AG09319 (cell line): ENCODE measurements at places on chromosomes 7 and 10.

DNA sequence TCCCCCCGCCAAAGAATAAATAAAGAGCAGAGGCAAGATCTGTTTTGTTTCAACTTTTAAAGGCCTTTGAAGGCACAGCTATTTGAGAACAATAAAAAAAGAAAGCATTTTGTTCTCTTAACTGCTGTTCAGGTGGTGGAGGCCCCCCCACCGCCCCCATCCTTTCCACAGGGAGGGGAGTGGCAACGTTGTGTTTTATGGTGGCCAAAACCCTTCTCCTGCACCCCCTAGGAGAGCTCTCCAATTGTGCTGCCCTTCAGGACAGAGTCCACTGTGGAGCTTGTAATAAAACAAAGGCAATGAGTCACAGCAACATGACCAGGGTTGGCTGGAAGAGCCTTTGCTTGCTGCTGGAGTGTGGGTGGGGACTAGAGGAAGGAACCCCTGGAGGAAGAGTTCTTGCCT, 987.9 kb downstream of the KCNMA1 start:
- peak; percentile 67 for DNase-seq

- DNase-seq = no peak
Observed at GRCh38 chr10:53664282-53665019, 891.9 kb upstream of the MBL2 start.

DNA sequence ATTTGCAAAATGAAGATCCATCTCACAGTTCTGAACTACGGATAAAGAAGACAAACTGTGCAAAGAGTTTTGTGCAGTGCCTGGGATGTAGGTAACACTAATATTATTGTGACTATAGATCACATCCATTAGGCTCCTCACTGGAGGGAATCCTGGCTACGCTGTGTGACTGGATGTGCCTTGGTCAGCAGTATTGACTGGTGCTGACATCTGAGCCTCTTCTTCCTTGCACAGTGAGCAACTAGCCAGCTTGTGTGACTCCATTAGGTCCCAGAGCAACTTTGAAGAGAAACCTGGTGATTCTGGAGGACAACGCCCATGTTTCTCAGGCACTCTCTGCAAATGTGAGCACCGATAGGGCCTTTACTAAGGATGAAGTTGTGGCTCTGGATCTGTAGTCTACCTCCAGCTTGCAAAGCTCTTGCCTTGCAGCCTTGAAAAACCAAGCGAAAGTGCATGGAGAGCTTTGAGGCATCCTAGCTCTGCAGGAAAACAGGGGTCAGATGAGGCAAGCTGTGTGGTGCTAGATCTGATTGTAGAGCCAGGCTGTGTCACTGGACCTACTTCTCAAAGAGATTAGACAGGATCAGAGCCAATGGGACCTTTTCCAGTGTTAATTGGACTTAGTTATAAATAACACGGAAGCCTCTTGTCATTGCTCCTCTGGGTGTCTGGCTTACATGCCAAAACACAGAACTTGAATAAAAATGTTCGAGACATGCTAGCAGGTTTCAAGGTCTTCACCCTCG, 303.6 kb upstream of the LYZL1 start:
- no peak for DNase-seq

DNA sequence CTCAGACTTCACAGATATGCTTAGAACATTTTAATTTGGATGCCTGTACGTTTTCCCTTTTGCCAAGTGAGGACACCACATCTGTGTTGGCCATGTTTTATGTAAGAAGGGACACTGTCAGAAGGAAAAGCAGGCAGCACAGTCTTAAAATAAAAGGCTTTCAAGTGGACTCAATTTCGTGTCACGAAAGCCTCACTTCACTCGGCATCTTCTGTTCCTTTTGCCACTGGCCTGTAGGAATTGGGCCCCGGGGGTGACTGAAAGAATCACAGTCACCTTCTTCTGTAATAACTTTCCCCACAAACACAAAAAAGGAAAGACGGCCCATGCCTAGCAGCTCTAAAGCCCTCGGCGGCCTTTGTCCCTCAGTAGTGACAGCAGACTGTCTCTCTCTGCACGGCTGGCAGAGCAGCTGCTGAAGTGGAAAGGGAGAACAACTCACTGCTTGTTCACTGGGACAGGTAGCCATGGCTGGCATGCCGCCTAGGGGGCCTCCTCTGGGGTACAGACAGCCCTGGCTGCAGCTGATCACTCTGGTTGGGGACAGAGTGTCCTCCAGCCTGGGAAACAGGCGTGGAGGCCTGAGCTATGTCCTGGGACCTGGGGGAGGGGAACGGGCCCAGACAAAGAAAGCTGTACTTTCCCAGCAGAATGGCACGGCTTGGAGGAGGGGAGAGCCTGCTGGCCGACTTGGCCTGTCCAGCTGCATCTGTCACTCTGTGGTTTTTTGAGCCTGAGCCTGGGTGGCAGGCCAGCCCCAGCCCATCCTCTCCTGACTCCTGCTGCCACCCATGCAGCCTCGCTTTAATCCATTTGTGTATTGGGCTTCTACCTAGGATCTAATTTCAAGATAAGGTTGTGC, 4.4 kb downstream of the RASSF4 start:
- DNase-seq = no peak

DNA sequence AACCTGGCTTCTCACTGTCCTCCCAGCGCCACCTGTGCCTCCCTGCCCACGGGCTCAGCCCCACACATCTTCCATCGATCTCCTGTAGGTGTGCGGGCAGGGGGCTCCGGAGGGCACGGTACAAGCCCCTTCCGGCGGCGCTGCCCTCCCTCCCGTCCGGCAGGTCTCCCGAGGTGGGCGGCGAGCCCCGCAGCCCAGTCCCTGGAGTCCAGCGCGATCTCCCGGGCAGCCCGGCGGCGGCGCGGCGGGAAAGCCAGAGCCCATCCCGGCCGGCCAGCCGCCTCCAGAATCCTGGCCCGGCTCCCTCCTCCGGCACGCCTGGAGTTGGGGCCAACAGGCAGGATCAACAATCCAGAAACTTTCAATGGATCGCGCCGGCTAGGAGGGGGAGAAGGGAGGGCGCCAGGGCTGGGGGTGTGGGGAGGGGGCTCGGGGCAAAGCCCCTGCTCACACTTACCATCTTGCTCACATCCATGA, 100.1 kb downstream of the HIP1 start:
- no peak for DNase-seq

GRCh38 chr7:44132039-44132438, 8.7 kb upstream of the POLD2 start:
- DNase-seq = no peak

- DNase-seq = no peak
Observed at GRCh38 chr10:105284476-105285215, 643.6 kb downstream of the SORCS3 start.

- DNase-seq = no peak
Observed at GRCh38 chr10:8375137-8375536, 320.6 kb downstream of the GATA3 start.

DNA sequence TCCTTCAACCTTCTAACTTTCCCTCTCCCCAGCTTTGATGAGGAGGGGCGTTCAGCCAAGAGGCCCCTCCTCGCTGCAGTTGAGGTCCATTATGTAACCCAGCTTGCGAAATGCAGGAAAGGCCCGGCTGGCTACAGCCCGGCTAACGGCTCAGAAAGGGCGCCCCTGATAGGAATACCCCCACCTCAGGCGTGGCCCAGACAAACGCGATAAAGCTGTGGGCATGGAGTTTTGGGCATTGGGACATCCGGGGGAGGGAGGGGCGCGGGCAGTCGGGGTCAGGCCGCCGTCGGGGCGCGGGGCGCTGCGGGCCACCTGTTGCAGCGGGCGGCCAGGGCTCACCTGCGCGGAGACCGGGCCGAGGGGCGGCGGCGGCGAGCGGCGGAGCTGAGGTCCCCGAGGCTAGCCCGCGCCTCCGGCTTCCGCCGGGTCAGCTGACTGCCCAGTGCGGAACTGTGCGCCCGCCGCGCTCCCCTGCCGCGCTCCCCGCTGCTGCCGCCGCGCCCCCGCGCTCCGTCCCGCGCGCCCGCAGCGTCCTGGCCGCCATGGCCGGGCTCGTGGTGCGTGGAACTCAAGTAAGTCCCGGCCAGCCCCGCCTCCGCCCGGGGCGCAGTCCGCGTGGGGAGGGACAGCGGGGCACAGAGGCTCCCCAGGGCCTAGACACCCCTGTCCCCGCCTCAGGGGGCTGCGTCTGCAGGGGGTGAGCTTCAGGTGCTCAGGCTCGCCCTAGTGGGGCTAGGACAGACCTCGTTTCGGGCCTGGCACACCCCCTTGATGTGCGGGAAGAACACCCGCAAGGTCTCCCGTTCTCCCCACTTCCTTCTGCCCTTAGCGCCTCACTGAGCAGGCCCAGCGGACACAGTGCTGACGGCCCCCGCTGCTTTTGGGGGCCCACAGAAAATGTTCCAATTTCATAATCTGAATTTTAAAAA, at the start of gene LRMDA:
Gene LRMDA (plus strand): TSS at position 445 of the 932 bp plus-strand sequence.
- no peak for DNase-seq

- DNase-seq = no peak
Observed at GRCh38 chr7:138895679-138896078, 85.5 kb downstream of the KIAA1549 start.

- no peak for DNase-seq
Observed at GRCh38 chr7:29957521-29958310, 31.9 kb downstream of the SCRN1 start.

- DNase-seq = no peak
Observed at GRCh38 chr7:73976761-73977618, 51.0 kb upstream of the ELN start.

DNA sequence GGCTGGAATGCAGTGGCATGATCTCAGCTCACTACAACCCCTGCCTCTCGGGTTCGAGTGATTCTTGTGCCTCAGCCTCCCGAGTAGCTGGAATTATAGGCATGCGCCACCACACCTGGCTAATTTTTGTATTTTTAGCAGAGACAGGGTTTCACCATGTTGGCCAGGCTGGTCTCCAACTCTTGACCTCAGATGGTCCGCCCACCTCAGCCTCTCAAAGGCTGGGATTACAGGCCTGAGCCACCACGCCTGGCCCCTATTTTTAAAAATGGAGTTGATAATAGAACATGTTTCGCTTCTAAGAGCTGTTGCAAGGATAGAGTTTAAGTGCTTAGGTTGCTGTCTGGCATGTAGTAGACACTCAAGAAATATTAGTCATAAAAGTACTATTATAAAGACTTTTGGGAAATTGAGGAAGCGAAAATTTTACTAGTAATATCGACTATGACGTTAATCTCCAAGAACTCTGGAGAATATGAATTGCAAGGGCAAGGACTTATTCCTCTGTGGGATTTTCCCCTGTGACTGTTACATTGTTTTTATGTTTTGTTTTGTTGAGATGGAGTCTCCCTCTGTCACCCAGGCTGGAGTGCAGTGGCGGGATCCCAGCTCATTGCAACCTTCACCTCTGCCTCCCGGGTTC, 7.9 kb downstream of the GTF2I start:
- no peak for DNase-seq

DNA sequence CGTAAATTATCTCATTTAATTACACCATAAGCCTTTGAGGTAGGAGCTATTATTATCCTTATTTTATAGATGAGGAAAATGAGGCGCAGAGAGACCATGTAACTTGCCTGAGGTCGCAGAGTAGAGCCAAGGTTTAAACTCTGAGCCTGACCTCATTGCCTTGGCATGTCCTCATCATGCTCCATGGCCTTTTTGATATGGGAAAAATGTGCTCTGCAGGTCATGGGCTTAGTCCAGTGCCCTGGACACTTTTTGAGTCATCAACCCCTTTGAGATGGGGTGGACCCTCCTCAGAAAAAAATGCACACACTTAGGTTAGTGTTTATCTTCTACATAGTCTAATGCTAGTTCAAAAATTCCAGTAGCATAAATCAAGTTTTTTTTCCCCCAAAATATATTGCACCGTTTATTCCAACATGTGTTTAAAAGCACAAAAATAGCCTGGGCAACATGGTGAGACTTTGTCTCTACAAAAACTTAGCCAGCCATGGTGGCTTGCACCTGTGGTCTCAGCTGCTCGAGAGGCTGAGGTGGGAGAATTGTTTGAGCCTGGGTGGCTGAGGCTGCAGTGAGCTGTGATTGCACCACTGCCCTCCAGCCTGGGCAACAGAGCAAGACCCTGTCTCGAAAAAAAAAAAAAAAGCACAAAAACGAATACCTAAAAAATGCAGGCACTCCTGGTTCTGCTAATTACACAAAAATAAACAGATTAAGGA, 28.6 kb upstream of the TMEM178B start:
- DNase-seq = no peak

- DNase-seq = no peak
Observed at GRCh38 chr7:16914771-16915170, 33.0 kb upstream of the AGR3 start.

GRCh38 chr7:4009211-4010060, 672.7 kb upstream of the FOXK1 start:
- no peak for DNase-seq

GRCh38 chr7:137282043-137282442, 61.5 kb downstream of the PTN start:
- peak; percentile 12 for DNase-seq

GRCh38 chr7:20053334-20054104, 163.7 kb downstream of the MACC1 start:
- no peak for DNase-seq

GRCh38 chr10:5064656-5065055, 29.6 kb upstream of the AKR1C3 start:
- no peak for DNase-seq

GRCh38 chr10:36670621-36671402, 454.6 kb upstream of the ANKRD30A start:
- no peak for DNase-seq

DNA sequence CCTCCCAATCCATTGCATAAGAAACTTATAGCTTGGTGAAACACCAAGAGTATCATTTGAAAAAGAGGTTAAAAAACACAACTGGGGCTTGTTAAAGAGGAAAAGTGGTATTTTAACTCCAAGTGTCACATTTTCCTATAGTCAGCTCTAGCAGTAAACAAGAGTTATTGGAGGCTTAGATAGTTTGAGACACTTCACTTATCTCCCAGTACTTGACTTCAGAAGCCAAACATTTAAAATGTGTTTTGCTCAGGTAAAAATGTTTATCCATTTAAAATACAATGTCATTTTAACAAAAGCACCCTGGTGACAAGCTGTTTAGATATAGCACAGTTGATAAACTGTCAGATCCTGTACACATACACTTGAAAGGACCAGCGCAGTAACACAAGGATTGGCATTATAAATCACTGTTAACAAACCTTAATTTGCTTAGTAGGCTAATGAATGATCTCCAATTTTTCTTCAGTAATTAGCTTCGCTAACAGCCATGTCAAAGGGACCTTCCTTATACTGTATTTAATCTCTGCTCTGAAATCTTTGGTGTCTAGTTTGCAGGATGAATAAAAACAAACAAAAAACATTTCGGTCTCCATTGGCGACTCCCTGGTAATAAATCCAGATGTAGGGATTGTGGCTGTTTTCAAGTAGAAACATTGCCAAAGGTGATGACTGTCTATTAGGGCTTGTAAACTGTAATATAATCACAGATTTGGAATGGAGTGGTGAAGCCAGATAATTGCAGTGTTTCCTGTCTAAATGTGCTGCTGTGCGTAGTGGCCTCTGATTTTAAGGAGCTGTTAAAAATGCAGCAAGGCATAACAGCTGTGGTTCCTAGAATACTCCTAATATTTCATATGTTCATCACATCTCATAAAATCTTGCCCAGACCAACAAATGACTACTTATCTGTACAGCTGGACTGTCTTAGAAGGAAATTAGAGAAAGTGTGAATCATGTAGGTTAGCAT, 545.1 kb downstream of the AUTS2 start:
- no peak for DNase-seq

- no peak for DNase-seq
Observed at GRCh38 chr10:1320739-1321320, 264.6 kb downstream of the WDR37 start.
